ENCODE measurements at places on chromosomes 4 and X.

GRCh38 chrX:63932006-63932405, 147.0 kb upstream of the ARHGEF9 start:
- DNase-seq = no peak

DNA sequence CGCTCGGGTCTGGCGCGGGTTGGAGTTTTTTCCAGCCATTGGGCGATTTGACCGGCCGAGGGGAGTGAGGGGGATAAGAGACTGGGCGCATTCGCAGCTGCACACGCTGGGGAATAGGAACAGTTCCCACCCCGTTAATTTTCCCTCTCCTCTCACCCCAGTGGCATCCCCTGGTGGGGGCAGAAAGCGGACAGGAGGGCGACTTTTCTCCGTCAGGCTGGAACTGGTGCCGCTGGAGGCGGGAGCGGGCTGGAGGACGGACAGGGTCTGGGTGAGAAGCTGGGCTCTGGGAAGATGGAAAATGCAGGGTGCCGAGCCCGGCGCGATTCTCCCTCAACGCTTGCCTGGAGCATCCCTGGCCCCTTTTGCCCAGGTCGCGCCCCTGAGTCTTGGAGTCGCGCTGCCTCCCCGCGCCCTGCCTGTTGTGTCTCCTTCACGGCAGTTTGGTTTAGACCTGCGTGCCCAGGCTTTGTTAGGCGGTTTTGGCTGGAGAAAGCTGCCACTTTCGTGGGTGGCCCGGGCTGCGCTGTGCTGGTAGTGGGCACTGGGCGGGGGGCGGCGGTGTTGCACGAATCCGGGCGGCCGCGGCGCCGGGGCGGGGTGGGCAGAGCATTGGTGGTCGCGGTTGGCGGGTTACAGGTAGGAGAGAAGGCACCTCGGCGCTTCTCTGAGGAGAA, 2.0 kb downstream of the ADGRL3 start:
- peak; percentile 47 for DNase-seq

- no peak for DNase-seq
Measured at GRCh38 chr4:2860391-2861348, 17.0 kb downstream of the ADD1 start.

DNA sequence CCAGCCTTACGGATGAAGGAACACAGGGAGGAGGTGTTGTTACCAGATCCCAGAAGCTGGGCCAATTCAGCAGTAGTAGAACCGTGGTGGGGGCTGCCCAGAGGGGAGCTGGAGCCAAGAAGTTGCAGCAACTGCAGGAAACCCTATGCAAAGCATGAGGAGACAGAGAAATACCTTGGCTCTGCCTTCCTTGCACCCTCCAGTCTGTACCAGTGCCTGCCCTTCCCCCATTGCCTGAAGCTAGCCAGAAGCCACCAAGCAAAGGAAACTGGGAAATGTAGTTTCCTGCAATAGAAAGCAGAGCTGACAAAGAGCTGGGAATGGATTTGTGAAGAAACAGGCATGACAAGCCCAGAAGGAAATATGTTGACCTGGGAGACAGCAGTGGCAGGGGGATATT, 108.7 kb upstream of the FUNDC1 start:
- DNase-seq = peak; percentile 1

- DNase-seq = no peak
Measured at GRCh38 chr4:24282446-24282845, 301.9 kb downstream of the DHX15 start.

GRCh38 chr4:139986106-139986505, 167.9 kb downstream of the MAML3 start:
- no peak for DNase-seq
